ENCODE measurements at places on chromosomes 5 and 9. TPM values are rescaled to one million over a fixed set of nuclear protein-coding genes. Genes with fewer than 3 reads are reported as not detected.

DNA sequence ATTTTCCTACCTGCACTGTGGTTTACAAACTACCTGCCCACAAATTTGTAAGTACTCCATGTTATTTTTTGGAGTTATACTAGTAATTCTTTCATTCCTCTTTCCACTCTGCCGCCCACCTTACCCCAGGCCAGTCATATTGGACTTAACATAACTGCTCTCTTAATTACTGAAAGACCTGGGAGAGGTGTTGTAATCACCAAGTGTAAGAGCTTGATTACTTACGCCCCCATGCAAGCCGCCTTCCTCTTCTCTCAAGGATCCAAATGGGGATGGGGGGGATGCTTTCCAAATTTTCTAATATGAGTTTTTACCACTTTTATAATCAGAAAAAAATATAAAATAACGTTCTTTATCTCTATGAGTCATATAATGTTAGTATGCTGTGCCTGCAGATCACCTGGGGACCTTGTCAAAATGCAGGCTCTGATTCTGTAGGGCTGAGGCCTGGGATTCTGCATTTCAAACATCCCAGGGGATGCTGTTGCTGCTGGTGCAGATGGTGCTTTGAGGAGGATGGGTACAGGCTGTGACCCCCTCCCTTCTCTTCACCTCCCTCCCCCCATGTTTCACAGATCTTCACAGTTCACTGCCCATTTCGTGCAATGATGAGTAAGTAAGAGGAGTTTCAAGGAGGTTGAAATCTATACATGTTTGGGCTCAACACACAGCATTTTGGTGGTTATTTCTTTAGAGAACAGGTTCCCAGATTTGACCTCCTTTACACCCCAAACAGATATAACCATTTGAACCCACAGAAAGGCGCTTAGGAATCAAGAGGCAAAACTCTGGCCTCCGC, 87.3 kb downstream of the SEC61B start:
- no peak for DNase-seq

The SLIT3 gene
- polyA plus RNA-seq, result 10.2 TPM

DNA sequence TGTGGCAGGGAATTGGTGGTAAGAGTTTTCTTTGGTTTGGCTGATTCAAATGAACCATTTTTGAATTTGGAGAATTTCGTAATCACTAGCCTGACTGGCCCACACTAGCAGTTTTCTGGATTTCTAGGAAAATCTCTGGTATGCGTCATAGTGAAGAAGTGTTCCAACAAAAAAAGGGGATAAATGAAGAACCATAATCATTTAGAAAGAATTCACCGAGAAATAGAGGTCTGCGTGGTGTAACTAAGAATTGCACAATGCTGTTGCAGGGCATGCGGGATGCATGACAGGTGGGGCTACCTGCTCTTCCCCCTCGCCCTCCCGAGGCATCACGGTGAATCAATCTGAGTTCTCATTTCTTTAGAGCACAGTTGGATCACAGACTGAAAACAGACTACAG, 232.3 kb upstream of the PAPPA start:
- no peak for DNase-seq

DNA sequence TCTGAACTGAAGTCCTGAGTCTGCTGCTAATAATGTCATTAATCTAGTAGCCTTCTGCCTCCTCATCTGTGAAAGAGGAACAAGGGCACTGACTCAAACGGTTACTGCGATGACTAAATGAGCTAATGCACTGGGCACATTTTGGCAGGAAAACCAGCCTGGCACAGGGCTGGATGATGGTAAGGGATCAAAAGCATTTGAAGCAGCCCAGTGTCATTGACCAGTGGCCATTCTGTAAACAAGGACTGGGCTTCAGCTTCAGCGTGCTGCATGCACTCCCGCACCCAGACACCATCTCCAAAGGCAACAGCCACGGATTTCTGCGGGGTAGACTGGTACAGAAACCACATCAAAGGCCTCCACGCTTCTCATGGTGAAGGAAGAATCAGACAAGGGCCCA, 8.0 kb downstream of the GCNT4 start:
- no peak for DNase-seq

DNA sequence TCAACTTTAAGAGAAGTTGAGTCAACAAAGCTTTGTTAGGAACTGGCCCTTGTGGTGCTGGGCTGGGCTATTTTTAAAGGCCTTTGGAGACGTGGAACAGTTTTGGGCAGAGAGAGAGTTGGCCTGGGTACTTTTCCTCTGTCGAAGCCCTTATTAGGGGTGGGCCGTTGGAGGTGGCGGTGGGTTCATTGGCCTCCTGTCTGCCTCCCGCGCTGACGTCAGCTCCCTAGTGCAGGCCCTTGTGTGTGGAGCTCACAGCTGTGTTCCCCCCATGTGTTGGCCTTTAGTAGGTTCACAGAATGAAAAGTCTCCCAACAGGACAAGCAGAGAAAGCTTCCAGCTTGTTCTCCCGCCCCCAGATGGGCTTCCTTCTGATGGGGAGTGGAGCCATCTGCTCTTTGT, 2.7 kb downstream of the NCS1 start:
- DNase-seq, result peak; percentile 74

GRCh38 chr9:114033397-114034103, 44.5 kb downstream of the AMBP start:
- peak; percentile 51 for DNase-seq

The OTP gene
- polyA plus RNA-seq, result not detected

GRCh38 chr9:91117474-91117891, 244.2 kb downstream of the AUH start:
- DNase-seq, result no peak

DNA sequence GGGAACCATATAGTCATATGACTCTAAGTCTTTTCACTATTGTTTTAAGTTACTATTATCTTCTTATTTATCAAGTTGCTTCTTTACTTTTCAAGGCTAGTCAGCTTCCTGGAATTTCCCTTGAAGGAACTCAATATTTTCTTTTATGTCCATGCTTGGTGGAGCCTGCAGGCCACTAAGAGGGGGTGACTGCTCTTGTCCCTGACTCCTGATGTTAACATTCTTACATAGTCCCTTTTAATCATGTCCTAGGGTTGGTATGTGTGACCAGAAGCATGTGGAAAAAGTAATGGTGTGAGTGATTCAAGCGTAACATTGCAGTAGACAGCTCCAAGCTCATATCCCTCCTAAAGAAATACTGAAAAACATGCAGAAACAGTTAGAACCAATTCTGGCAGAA, 1536.2 kb upstream of the CDH9 start:
- no peak for DNase-seq

DNA sequence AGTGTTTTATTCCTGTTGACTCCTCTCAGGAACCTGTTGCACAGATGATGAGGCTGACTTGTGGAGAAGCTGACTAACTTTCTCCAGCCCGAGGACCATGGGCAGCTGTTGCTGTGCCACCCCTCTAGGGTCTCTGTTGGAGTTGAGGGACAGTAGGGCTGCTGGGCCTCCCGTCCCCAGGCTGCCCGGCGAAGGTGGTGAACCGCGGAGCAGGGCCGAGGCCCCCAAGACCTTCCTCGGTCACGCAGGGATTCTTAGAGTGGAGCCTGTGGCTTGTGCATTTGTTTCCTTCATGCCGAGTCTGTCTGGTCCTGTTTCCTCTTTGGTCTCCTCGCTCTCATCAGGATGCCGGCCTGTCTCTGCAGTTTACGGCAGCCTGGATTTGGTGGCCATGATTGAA, 40.2 kb downstream of the CACNA1B start:
- no peak for DNase-seq

GRCh38 chr9:93301291-93301811, 117.4 kb downstream of the WNK2 start:
- no peak for DNase-seq

The SPINK13 gene
- polyA plus RNA-seq, result not detected

DNA sequence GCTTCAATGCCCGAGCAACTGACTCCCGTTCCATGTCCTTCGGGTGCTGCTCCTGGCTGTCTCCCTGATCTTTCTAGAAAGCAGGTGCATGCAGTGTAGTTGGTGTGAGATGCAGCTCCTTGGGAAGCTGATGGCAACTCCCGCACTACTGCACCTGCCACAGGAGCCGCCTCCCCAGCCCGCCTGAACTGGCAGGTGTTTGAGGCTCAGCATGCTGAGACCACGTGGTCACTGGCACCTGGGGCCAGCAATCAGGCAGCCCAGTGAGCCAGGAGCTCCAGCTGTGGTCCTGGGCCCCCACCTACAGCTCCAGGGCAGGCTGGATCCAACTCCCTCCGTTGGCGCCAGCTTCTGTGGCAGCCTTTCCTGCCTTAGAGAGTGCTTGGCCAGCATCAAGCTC, 111.5 kb downstream of the ICE1 start:
- no peak for DNase-seq

DNA sequence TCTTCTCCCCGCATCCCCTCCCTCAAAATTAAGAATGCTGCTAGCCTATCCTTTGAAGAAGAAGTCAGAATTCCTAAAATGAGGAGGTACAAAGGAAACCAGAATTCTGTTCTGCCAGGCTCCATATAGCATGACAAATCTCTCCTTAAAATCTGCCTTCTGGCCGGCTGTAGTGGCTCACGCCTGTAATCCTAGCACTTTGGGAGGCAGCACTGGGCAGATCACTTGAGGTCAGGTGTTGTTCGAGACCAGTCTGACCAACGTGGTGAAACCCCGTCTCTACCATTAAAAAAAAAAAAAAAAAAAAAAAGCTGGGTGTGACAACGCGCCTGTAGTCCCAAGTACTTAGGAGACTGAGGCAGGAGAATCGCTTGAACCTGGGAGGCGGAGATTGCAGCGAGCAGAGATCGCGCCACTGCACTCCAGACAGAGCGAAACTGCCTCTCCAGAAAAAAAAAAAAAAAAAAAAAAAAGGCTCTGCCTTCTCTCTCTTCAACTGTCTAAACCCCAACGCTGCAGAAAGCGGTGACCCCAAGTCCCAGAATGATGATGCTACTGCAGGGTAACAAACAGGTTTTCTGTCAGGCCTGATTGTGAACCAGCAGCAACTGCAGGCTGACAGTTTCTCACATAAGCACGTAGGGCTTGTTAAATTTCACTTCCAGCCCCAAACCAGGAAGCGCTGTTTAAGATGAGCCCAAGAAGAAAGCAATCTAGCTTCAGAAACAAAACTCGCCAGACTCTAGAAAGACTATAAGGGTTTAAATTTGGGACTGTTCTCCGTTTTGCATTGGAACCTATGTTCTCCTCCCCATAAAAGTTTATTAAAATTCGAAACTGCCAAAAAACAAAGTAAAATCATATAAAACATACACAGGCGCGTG, 963 bp upstream of the CAST start:
- peak; percentile 64 for DNase-seq

GRCh38 chr9:87099407-87099806, 152.1 kb upstream of the GAS1 start:
- no peak for DNase-seq

GRCh38 chr5:174300118-174300940, 254.8 kb downstream of the NSG2 start:
- DNase-seq, result no peak

The PCDHB6 gene
- polyA plus RNA-seq, result 2.2 TPM

GRCh38 chr9:127558581-127559246, 53.4 kb upstream of the STXBP1 start:
- DNase-seq, result no peak

DNA sequence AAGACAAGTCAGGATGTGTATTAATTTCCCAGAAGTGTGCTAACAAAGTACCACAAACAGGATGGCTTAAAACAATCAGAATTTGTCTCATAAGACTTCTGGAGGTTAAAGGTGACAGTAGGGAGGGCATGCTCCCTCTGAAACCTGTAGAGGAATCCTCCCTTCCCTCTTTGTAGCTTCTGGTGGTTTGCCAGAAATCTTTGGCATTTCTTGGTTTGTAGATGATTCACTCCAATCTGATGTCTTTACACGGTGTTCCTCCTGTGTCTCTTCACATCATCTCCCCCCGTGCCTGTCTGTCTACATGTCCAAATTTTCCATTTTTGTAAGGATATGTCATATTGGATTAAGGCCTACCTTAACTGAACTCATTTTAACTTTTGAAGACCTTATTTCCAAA, 471.5 kb downstream of the ZNF608 start:
- DNase-seq, result no peak

GRCh38 chr5:110376281-110376951, 350.1 kb downstream of the TMEM232 start:
- peak; percentile 13 for DNase-seq
